Stimulated activated CD4-positive, alpha-beta T cell treated with anti-CD3 and anti-CD28 coated beads, TNF-alpha, amount 100 ng/mL, for 24 hours (primary cell): ENCODE measurements at places on chromosomes 2 and 18.

DNA sequence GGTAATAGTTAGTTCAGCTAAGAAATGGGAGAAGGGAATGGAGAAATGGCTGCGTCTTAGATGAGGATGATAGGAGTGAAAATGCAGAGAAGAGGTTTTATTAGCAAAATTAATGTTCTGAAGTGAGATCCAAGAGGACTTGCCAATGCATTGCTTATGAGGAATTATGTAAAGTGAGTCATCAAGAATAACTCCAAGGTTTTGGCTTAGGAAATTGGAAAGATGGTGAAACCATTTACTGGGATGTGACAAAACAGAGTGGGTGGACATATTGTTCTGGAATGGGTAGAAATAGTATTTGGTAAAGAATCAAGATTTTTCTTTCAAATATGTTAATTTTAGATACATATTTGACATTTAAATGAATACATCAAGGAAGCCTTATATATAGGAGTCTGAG lies 306.6 kb upstream of the CYRIA start:
- no peak for DNase-seq

DNA sequence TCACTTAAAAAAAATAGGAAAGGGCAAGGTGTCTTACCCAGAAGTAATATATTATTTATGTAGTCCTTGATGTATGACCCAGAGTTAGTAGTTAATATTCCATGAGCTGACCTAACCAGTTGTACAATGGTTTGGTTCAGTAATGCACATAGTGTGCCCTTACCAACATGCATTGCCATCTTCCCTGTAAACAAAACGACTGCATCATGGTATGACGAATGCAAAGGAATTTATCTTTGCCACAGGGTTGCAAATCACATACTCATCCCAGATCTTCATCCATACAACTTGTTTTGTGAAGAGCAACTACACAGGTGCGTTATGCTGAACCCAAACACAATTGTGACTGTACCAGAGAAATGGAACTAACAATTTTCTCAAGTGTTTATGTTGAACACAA lies 68.9 kb upstream of the ZSWIM2 start:
- no peak for DNase-seq

DNA sequence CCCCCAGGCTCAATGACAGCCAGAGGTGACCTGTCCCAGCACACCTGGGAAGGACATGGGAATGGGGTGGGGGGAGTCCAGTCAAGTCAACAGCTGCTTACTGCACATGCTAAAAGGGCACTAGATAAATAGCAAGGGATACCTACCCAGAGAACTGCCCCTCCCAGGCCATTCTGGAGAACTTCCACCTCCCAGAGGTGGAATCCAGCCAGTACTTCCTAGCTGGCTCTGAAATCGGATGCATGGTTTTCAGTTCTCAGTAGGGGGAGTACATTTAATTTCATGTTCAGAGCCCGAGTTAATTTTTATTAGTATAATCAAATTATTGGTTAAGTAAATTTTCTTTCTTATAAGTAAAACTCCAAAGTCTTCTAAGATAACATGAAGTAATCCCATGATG lies 28.9 kb upstream of the ITGA6 start:
- DNase-seq = no peak

DNA sequence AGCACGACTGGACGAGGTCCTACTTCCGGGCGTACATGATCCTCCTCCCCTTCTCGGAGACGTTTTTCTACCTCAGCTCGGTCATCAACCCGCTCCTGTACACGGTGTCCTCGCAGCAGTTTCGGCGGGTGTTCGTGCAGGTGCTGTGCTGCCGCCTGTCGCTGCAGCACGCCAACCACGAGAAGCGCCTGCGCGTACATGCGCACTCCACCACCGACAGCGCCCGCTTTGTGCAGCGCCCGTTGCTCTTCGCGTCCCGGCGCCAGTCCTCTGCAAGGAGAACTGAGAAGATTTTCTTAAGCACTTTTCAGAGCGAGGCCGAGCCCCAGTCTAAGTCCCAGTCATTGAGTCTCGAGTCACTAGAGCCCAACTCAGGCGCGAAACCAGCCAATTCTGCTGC lies 24.8 kb downstream of the LYPD1 start:
- DNase-seq = no peak

GRCh38 chr2:160324917-160325316 lies 124.8 kb upstream of the ITGB6 start:
- DNase-seq = no peak

GRCh38 chr2:202679980-202680379 lies 45.2 kb downstream of the FAM117B start:
- DNase-seq = no peak

GRCh38 chr2:235709969-235710879 lies 216.4 kb downstream of the AGAP1 start:
- no peak for DNase-seq

DNA sequence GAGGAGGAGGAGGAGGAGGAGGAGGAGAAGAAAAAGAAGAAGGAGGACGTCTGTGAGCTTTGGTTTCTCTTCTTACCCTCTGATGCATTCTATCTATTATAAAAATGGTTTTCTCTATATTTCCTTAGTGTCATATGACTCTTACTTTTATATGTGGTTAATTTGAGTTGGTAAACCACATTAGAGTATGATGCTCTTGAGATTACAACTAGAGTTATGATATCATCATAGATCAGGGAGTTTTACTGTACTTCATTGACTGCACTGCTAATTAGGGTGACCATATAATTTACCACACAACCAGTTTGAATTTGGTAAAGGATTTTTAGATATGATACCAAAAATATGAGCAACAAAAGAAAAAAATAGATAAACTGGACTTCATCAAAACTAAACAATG lies 166.4 kb downstream of the ZNF385B start:
- DNase-seq = no peak

GRCh38 chr2:12612671-12613070 lies 104.1 kb upstream of the TRIB2 start:
- DNase-seq = no peak

- DNase-seq = no peak
Measured at GRCh38 chr2:73998933-73999332, 14.2 kb downstream of the TET3 start.

- DNase-seq = no peak
Measured at GRCh38 chr2:105796131-105796638, 51.5 kb downstream of the NCK2 start.

- DNase-seq = no peak
Measured at GRCh38 chr2:240599141-240599583, 12.6 kb downstream of the CAPN10 start.

- DNase-seq = no peak
Measured at GRCh38 chr2:226707499-226707898, 92.1 kb downstream of the IRS1 start.
